Activated T-helper 2 cell treated with anti-CD3 and anti-CD28 coated beads, Interferon-gamma antibody, Interleukin-2, Interleukin-4, amounts not matched to agents 10 μg/mL and 5 μg/mL and 100 μg/mL, durations not matched to agents 14 hours and 24 hours and 36 hours (primary cell): ENCODE measurements at places on chromosomes 13 and 19. TPM values are rescaled to one million over a fixed set of nuclear protein-coding genes. Genes with fewer than 3 reads are reported as not detected.

DNA sequence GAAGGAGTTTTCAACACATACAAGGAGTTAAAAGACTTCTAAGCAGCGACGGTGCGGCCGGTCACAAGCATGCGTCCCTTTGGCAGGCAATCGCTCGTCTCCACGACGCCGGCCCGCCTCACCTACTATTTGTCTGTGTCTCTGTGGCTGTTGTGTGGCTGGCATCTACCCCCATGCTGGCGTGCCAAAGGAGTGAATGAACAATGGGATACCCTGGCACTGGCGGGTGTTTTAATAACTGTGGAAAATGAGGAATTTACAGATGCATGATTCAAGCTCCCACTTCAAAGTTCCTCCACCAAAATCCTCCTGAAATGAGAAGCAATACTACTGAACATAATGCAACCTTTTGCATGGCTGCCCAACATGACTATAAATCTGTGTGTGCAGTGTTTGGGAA, 176.6 kb downstream of the KLF5 start:
- DNase-seq, result no peak

GRCh38 chr19:7645163-7645562, 8.3 kb downstream of the STXBP2 start:
- no peak for DNase-seq

GRCh38 chr13:41111454-41111853, 21.1 kb downstream of the KBTBD6 start:
- DNase-seq, result no peak

GRCh38 chr19:42281827-42282762, 13.0 kb downstream of the CIC start:
- DNase-seq, result no peak

- DNase-seq, result no peak
Observed at GRCh38 chr19:31312009-31312676, 37.1 kb downstream of the TSHZ3 start.

DNA sequence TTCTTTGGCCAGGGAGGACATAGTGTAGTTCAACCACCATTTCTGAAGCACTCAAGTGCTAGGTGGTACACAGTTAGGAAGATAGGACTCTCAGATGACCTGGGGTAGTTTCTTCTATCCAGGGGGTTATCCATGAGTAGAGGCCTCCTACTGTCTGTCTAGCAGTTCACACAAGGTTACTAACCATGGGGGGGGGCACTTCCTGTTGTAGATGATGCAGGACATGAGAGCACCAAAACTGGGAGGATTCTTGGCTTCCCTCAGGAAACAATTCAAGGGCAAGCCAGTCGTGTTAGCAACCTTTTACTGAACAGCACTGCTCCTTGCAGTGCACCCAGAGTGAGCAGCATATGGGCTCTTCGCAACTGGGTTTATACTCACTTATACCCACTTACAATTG, 8.9 kb upstream of the TPP2 start:
- DNase-seq, result no peak

DNA sequence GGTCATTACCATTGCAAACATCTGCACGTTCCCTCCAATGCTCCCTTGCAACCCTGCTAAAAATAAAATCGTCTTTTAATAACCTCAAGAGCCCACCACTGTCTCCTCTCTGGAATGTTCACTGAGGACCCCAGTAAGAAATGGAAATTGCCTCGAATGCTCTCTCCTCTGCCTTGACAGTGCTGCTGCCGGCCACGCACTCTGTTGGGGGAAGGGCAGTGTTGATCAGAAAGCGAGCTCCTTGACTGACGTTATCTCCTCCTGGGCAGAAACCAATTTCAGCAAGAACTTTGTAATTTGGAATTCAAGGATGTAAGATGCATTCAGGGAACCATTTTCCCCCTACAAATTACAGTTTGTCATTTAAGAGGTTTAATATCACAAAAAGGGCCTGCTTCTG, 718.5 kb downstream of the UQCRFS1 start:
- no peak for DNase-seq

GRCh38 chr13:85080691-85081090, 718.5 kb downstream of the SLITRK6 start:
- DNase-seq, result no peak

GRCh38 chr19:2282062-2282861, at the start of gene PEAK3:
Gene PEAK3 (minus strand): TSS chr19:2282175. CDS start chr19:2280931, 1,244 bp downstream.
- DNase-seq, result no peak

DNA sequence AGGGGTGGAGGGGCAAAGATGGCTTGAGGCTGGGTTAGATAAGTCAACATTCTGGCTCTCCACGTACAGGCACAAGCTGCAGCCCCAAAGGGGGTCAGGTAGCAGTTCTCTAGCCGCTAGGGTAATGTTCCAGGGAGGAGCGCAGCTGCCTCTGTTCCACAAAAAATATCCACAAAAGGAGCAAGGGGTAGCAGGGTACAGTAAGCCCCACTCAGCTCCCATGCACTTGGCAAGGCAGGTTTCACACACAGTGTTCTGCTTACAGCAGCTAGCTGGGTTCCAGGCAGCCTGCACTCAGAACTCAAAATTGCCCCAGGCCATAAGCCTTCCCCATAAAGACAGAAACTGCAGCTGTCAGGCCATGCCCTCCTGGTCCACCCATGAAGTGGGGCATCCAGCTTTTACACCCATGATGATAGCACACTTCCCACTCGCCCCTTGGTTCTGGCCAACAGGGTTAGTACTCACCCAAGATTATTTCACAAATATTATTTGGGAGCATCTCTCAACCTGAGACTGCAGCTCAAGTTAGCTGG, 130.0 kb downstream of the CYSLTR2 start:
- DNase-seq, result no peak

DNA sequence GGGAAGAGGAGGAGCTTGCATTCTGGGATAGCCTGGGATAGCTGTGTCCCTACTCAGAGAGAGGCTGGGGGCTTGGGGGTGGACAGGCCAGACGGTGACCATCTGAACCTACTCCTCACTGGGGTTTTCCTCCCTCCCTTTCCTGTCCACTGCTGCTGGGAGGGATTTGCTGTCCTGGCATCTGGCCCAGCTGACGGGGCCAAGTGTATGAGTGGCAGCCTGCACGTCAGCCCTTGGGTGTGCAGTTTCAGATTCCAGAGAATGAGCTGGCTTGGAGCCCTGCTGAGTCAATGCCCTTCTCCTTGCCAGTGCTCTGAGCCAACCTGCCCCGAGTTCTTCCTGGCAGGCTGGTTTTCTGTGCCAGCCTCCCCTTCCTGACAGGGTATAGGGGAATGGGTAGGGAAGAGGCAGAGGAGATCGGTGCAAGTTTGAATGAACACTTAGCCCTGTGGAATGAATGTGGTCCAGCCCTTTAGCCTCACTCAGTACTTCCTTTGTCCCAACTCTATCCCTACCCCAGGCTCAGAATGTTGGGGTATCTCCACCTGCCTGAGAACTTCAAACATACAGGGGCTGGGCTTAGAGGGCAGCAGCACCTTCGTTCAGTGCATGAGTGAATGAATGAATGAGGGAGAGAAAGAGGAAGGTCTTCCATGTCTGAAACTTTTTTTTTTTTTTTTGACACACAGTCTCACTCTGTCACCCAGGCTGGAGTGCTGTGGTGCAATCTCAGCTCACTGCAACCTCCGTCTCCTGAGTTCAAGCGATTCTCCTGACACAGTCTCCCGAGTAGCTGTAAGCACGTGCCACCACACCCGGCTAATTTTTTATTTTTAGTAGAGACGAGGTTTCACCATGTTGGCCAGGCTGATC, 1.8 kb upstream of the ANGPTL4 start:
- no peak for DNase-seq

GRCh38 chr19:9189535-9189934, 10.8 kb downstream of the OR7D2 start:
- no peak for DNase-seq

GRCh38 chr13:93806861-93807260, 580.3 kb downstream of the GPC6 start:
- DNase-seq, result no peak

- DNase-seq, result peak; percentile 61
Observed at GRCh38 chr19:39410017-39410830, 2.2 kb upstream of the PLEKHG2 start.

- no peak for DNase-seq
Observed at GRCh38 chr19:39177110-39177699, 19.6 kb upstream of the NCCRP1 start.

GRCh38 chr13:48066310-48066989, 28.5 kb downstream of the MED4 start:
- peak; percentile 30 for DNase-seq

- no peak for DNase-seq
Observed at GRCh38 chr19:19610376-19611202, 7.9 kb downstream of the PBX4 start.

DNA sequence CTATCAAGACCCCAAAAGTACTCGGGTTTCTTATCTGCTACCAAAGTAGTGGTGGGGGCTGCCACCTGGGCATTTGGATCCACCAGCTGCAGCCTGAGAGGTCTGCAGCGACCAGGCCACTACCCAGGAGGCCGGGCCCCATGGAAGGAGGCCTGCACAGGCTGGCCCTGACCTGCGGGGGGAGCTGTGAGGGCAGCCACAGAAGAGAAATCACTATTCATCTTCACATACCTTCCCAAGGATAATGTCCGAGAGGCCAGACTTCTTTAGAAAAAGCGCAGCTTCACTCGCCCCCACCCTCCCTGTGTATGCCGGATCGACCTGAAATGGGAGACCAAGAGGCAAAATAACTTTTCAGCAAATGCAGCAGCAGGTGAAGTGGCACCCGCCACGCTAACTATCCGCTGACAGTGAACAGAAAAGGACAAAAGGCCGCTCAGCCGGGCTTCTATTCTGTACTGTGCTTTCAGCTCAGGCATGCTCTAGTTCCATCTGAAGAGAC, 30.1 kb downstream of the EPS15L1 start:
- no peak for DNase-seq

DNA sequence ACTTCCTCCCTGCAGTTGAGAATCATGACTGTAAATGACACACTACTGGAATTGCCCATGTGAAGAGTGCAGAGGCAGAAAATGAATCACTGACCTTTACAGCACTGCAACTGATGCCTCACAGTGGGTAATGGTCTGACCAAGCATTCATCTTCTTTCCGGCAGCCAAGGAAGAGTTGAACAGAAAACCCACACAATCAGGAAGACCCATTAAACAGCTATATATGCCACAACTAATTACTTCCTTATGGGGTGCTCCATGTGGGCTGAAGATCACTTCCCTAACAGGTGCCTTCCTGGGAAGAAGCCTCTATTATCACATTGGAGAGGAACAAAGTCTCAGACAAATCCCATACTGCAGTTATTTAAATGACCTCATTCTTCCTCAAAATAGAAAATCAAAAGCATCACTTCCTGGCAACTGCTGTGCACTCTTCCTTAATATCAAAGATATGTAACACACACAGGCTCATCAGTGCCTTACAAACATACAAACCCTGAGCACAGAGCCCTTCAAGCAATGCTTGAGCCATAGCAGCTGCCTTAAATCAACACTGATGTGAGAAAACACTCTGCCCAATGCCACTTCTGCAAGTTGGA, 45.8 kb downstream of the RUBCNL start:
- no peak for DNase-seq

DNA sequence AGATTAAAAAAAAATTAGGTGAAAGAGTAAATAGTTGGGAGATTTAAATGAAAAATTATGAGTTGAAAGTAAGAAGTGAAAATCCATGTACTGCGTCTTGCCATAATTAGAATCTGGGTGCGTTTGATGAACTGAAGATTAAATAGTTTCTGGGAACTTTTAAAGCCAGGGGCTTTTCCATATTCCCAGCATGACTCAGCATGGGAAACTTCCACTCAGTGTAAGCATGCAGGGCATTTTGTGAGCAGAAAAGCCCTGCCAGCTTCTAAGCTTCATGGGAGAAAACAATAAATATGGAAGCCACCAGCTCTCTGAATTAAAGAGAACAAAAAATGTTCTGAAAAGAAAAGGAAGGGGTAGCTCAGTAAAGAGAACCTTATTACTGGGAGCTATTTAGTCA, 62.0 kb upstream of the EDNRB start:
- DNase-seq, result no peak

GRCh38 chr13:68509734-68510621, 1279.8 kb upstream of the PCDH9 start:
- no peak for DNase-seq

DNA sequence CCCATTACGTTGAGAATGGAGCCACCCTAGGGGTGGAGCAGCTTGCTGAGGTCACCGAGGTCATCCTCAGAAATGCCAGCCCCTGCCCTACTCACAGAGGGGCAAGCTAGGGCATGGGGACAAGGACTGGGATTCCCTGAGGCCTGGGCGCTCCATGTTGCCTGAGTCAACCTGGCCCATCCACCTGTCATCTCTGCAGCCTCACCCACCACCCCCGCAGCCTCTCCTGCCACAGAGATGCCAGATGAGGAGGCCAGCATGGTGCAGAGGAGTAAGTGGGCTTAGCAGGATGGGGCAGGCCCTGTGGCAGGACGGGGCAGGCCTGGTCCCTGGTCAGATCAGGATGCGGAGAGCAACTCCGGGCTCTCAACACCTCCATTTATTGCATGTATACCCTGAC, 9.5 kb downstream of the NKPD1 start:
- DNase-seq, result no peak

Gene SGCG
- total RNA-seq, result not detected in 2 replicates

Gene GJB2
- total RNA-seq, result 2.3 and 2.7 TPM in 2 replicates

Gene PRR22
- total RNA-seq, result 5.7 and 6.1 TPM in 2 replicates

Gene CYP2A6
- total RNA-seq, result not detected in 2 replicates

Gene ZBTB32
- total RNA-seq, result 231 and 234 TPM in 2 replicates

Gene SLC6A16
- total RNA-seq, result 1.3 and 2.2 TPM in 2 replicates

Gene ZNF850
- total RNA-seq, result 3.3 and 4.7 TPM in 2 replicates

Gene CBY2
- not detected in 2 replicates for total RNA-seq
